ENCODE measurements at places on chromosomes 13 and 19. TPM values are rescaled to one million over a fixed set of nuclear protein-coding genes. Genes with fewer than 3 reads are reported as not detected.

GRCh38 chr19:52498571-52498970, 28.9 kb upstream of the ZNF808 start:
- no peak for DNase-seq

Gene ZNF91
- 71.1 TPM for total RNA-seq

- no peak for DNase-seq
These were observed 904.5 kb downstream of the SLITRK6 start for GRCh38 chr13:84894749-84895148.

Gene RFPL4AL1
- total RNA-seq = not detected

Gene ZNF491
- total RNA-seq = 0.92 TPM

- no peak for DNase-seq
These were observed 579.4 kb upstream of the SLITRK6 start for GRCh38 chr13:86378628-86379027.

- DNase-seq = peak; percentile 63
These were observed 1.6 kb downstream of the MYH14 start for GRCh38 chr19:50204811-50205675.

GRCh38 chr13:99269627-99270241, 11.6 kb upstream of the GPR18 start:
- DNase-seq = no peak

DNA sequence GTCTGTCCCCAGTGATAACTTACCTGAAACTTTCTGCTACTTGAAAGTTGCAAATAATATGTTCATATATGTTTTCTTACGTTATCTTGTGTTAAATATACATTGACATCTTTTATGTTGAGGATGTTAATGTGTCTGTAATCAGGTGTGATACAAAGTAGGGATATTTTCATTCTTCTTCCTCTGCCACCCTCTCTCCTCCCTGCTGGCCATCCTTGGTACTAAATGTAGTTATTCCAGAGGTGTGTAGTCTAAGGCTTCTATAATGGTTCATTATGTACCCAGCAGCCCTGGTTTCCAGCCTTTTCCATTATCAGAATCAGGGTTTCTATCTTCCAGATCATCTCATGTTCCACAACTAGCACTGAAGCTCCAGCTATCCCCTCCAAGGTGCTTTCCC, 606.7 kb upstream of the KLHL1 start:
- no peak for DNase-seq

Gene MAB21L1
- 4.2 TPM for total RNA-seq

GRCh38 chr19:12766051-12766521, 9.3 kb downstream of the HOOK2 start:
- peak; percentile 62 for DNase-seq

Gene USHBP1
- 3.0 TPM for total RNA-seq

Gene TRAPPC6A
- 18.4 TPM for total RNA-seq

Gene ZNF284
- total RNA-seq = 0.38 TPM

- DNase-seq = no peak
These were observed 689.3 kb upstream of the ATXN8OS start for GRCh38 chr13:69418319-69418718.

DNA sequence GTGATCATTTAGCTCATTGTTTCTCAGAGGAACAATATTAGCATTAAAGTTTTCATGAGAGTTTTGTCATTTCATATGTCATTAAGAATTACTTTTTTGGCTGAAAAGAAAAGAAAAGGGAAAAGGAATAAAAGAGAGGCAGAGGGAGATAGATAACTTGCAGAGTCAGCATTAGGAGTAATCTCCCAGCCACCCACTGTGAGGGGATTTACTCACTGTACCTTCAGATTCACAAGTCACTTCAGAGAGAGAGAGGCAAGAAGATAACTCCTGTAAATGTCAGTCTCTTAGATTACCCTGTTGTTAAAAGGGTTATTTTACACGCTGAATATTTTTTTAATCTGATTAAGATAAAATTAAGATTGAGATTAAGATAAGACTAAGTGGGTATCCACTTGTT, 125.2 kb downstream of the POU4F1 start:
- DNase-seq = no peak

Gene DPF1
- not detected for total RNA-seq

Gene CEACAM20
- total RNA-seq = not detected

GRCh38 chr13:82088781-82089180, 1747.9 kb upstream of the SPRY2 start:
- DNase-seq = no peak

- no peak for DNase-seq
These were observed 6.1 kb upstream of the OXGR1 start for GRCh38 chr13:97000295-97000925.

- DNase-seq = no peak
These were observed 1.7 kb downstream of the KLK4 start for GRCh38 chr19:50909240-50910070.

GRCh38 chr19:51712461-51713081, 11.2 kb downstream of the HAS1 start:
- DNase-seq = no peak

- no peak for DNase-seq
These were observed 1.9 kb downstream of the SIGLEC5 start for GRCh38 chr19:51628153-51628939.

- no peak for DNase-seq
These were observed 486 bp downstream of the ZNF808 start for GRCh38 chr19:52527956-52528351.

- DNase-seq = no peak
These were observed 14.0 kb downstream of the AKAP8L start for GRCh38 chr19:15404780-15405211.

Gene SYNE4
- not detected for total RNA-seq

DNA sequence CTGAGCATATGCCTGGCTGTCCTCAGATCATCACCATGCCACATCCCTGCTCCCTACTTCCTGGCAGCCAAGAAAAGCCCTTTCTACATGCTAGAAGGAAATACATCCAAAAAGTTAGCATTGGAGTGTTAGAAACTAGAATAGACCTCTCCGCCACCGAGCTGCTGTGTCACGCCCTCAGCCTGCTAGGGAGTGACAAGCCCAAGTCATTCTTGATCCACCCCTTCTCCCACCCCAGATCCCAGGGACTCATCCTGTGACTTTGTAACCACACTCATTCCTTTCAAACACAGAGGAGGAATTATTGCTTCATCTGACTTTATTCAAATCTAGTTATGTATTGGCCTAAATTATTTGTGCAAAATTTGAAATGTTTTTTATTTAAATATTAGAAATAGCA, 45.3 kb downstream of the POLR1D start:
- no peak for DNase-seq

DNA sequence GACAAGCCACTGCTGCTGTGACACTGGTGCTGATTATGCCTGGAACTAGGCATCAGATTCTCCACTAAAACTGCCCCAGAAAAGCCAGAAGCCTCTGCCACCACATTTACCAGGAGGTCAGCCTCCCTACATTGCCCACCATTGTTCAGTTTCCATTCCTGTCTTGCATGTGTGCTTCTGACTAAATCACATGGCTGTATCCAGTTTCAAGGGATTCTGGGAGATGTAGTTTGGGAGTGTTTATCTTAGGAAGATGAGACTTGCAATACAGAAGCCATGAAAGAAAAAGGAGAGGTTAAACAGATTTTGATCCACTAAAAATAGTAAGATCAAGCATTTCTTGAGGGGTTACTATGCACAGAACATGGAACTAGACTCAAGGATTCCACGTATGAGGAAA, 40.7 kb upstream of the SERPINE3 start:
- DNase-seq = no peak

DNA sequence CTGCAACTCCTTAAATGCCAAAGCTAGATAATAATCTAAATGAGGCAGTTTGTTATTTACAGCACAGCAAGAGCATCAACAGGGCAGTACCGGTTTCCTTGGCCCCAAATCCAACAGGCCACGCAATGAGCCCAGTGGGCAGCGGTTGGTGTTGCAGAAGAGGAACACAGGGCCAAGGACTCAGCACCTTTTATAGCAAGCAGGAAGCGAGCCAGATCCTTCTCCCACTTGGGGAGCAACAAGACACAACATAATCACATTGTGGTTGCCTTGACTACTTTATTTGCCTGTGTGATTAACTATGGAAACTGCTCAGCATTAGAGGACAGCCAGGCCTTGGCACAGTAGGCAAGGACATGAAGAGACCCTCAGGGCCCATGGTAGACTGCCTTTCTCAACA, 67.1 kb upstream of the HTR2A start:
- DNase-seq = no peak

- no peak for DNase-seq
These were observed 521.9 kb downstream of the DIAPH3 start for GRCh38 chr13:59641817-59642216.

DNA sequence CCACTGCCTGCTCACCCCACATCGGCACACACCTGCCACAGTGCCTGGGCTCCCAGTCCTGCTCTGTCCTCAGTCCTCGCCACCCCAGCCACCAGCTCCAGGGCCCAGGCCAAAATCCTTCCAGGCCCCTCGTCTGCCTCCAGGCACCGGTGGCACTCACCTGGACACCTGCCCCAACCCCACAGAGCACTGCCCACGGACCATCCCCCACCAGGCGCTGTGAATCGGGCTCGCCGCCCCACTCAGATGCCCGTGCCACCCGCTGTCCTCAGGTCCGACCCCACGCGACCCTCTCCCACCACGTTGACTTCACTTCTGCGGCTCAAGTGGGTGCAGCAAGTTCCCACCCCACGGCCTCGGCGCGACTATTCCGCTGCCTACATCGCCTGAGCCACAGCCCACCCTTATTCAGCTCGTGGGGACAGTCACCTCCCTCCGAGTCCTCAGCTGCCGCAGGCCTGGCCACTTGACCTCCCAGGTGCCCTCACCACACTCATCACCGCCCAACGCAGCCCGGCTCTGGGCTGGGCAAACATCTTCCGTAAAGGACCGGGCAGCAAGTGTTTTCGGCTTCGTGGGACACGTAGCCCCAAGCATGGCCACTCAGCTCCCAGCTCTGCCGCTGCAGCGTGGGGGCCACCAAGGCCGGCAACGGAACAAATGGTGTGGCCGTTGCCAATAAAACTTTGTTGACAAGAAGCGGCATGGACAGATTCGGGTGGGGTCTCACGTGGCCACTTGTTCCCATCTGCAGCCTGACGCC, 5.7 kb downstream of the PIP5K1C start:
- DNase-seq = no peak

Gene TEX29
- total RNA-seq = not detected

DNA sequence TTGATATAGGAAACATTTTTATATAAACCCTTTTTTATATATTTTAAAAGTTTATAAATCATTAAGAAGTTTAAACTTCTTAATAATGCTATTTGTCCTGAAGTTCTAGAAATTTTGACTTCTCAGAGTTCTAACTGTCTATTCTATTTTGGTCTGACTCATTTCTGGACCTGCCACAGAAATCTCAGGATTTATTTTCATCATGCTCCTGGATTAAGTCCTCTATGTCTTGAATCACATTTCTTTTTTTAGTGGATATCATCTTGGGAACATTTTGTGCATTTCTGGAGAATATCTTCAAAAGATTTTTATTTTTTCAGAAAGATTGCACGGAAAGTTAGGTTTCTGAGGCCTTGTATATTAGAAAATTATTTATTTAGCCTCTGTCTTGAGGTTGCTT, 289.1 kb downstream of the NDFIP2 start:
- no peak for DNase-seq

DNA sequence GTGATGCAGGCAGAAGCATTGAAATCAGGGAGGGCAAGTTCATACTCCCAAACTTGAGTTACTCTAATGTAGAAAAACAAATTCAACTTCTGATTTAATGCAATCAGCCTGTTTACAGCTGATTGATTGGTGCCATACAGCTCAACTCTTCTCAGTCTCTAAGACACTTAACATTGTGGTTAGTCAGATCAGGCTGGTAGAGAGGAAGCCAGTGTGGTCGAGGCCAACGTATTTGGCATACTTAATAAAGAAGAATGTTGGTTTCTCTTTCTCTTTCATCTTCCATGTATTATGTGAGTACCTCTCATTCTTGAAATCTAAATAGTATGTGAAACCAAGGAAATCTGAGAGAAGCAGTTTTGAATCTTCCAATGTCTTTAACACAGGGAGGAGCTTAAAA, 255.0 kb upstream of the SLITRK1 start:
- no peak for DNase-seq

- no peak for DNase-seq
These were observed 37.1 kb upstream of the MEDAG start for GRCh38 chr13:30868799-30869470.

GRCh38 chr13:95870421-95870820, 182.8 kb downstream of the UGGT2 start:
- no peak for DNase-seq

- DNase-seq = no peak
These were observed 9.5 kb upstream of the ERFL start for GRCh38 chr19:41937525-41938468.

DNA sequence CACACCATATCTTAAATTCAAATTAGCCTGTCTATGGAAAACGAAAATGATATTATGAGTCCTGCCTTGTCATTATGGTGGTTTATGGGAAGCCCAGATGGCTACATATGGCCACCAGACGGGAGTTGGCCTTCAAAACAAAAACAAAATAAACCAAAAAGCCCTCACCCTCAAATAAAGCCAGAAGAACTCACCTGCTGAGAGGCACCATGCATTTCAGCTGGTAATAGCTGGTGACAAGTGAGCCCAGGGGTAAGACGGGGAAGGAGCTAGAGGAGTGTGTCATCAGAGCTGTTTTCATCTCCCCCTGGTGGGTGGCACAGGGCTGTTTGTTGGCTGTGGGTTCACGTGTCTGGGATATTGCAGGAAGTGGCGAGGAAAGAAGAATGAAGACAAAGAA, 152.9 kb downstream of the EFNB2 start:
- DNase-seq = no peak

Gene NCAN
- total RNA-seq = not detected

Gene PRSS57
- total RNA-seq = not detected

DNA sequence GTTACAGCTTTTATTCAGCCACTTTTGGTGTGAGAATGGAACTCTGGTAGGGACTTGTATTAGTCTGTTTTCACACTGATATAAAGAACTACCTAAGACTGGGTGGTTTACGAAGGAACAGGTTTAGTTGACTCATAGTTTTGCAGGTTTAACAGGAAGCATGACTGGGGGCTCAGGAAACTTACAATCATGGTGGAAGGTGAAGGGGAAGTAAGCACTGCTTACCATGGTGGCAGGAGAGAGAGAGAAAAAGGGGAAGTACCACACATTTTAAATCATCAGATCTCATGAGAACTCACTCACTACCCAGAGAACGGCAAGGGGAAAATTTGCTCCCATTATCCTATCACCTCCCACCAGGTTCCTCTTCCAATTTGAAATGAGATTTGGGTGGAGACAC, 942.2 kb downstream of the PCDH17 start:
- no peak for DNase-seq

DNA sequence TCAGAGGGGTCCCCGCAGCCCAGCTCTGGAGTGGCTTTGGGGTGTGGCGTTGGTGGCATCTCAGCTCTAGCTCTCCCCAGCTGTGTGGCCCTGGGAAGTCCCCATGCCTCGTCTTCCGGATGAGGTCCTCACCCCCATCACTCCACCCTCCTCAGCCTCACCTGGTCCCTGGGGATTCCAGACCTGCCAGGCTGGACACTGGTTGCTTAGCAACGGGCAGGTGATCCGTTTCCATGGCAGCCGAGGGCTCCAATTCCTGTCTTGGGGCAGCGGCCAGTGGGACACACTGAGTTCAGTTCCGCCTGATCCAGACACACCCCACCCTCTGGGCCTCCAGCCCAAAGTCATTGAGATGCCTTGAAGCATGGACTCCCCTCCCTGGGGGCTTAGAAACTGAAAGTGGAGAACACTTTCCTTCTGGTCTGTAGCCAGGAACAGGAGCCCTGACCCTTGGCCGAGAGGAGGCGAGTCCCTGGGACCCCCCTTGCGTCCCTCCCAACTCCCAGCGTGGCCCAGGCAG, 7.7 kb upstream of the MISP start:
- no peak for DNase-seq
